ENCODE measurements at places on chromosomes 5 and 9.

DNA sequence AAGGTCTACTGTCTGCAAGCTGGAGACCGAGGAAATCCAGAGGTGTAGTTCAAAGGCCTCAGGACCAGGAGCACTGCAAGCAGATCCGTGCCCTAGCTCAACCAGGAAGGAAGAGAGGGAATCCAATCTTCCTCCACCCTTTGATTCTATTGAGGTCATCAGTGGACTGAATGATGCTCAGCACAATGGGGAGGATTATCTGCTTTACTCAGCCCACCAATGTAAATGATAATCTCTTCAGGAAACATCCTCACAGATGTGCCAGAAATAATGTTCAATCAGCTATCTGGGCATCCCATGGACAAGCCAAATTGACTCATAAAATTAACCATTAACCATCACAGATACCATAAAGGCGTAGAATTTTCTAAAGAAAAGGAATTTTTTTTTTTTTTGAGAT, 92.0 kb downstream of the BASP1 start:
- DNase-seq = no peak

DNA sequence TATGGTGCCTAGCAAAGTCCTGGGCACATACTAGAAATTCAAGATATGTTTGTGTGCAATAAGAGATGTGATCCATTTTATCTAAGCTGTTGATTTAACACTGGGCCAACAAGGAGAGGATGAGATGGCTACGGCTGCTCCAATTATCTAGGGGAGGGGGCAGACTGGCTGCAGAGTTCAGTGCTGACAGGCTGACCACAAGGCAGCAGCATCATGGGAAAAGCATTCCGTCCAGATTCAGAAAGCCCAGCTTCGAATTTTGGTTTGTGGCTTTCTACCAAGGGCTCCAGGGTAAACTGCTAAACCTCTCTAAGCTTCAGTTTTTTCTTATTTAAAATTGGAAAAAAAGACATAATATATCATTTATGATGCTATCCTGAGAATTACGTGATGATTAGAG, 385.1 kb upstream of the DAP start:
- no peak for DNase-seq

- DNase-seq = no peak
These were observed 333.3 kb downstream of the ARRDC3 start for GRCh38 chr5:91049800-91050199.

- no peak for DNase-seq
These were observed 36.7 kb downstream of the ANKH start for GRCh38 chr5:14834584-14835550.

Data from renal pelvis (tissue), 12 donors.